Common myeloid progenitor, CD34-positive (primary cell): ENCODE measurements at places on chromosomes 2 and 18.

DNA sequence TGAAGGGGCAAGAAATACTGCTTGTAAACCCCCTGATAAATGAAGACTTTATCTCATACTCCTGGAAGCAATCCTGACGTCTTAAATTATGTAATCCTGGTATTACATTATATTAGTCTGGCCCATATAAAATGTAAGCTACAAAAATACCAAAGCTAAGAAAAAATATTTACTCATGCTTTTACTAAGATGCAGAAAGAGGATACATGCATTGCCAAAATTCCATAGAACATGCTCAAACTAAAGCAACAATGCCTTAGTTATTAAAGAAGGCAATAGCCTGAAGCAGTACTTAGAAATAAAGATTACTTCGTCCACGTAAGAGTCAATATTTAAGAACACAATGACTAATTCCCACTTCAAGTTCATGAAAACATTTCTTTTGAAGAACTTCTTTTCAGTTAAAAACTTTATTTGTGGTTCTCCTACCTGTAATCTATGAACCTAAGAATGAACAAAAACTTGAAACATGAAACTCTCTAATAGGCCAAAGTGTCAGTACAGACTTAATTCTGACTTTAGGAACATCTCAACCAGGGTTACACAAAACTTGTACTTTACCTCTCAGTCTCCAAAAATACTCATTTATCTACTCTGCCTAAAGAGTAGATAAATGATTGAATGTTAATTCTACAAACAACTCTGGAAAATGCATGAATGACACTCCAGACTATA lies 117.3 kb downstream of the THADA start:
- DNase-seq, result no peak

DNA sequence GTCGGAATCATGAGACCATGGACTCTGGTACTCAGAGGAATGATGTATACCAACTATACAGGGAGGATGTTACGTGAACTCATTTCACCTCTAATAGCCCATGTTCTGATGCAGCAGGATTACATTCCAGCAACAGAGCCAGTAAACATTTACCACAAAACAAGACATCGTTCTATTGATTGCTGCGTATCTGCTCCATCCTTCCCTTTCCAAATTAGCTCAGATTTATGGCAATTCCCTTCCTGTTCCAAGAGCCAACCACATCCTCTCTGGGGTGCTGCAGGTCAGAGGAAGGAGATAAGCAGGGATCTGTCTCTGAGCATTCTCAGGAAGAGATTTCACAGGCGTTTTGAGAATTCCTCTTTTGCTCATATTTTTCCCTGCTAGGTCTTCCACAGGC lies 98.3 kb downstream of the KLF7 start:
- no peak for DNase-seq

- peak; percentile 82 for DNase-seq
These were observed 31.1 kb downstream of the TOGARAM2 start for GRCh38 chr2:29012211-29012681.

DNA sequence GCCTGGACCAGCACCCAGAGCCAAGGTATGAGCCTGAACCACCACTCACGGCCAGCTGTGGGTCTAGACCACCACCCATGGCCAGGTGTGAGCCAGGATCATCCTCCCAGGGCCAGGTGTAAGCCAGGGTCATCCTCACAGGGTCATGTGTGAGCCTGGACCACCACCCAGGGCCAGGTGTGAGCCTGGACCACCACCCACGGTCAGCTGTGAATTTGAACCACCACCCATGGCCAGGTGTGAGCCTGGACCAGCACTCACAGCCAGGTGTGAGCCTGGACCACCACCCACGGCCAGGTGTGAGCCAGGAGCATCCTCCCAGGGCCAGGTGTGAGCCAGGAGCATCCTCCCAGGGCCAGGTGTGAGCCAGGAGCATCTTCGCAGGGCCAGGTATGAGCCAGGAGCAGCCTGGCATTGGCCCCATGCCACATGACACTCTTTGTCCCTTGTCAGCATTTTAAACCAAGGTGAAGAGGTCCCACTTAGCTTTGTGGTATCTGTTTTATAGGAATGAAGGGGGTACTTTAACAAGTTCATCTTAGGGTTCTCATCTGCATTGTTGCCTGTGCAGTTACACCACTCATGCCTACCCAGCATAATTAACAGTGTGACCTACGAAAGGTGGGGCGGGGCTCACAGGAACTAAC lies 71.2 kb downstream of the AGAP1 start:
- DNase-seq, result no peak

- DNase-seq, result peak; percentile 94
These were observed 110.0 kb upstream of the RASGRP3 start for GRCh38 chr2:33366473-33366872.

- no peak for DNase-seq
These were observed 184.1 kb upstream of the GLI2 start for GRCh38 chr2:120551522-120551921.

DNA sequence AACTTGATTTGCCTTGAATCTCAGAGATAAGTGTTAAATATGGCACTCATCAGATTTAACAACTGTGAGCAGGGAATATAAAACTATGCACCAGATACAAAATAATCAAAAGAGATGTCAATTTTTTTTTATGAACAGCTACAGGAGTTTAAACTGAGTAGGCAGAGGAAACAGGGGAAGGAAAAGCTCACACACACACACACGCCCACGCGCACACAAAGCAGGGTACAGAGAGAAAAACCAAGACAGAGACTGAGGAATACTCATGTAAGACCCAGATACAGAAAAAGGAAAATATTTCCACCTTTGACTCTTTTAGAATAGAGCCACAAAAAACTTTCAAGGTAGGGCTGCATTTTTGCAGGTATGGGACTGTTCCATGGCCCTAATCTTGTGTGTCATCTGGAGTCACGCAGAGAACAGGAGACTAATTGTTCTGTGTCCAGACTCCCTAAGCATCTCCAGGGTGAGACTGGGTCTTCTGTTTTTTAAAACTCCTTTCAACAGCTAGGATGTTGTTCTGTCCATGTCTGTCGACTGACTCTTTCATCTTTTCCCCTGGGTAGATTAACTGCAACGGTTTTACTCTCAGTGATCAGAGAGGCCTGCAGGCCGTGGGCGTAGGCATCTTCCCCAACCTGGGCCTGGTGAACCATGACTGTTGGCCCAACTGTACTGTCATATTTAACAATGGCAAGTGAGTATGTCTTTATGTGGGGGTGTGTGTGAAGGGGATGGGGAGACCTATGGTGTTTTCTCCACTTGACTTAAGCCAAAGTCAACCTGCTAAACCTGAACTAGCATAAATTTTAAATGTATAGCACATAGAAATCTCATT lies 23.0 kb downstream of the SMYD1 start:
- peak; percentile 15 for DNase-seq
